ENCODE measurements at places on chromosomes 6 and 20.

DNA sequence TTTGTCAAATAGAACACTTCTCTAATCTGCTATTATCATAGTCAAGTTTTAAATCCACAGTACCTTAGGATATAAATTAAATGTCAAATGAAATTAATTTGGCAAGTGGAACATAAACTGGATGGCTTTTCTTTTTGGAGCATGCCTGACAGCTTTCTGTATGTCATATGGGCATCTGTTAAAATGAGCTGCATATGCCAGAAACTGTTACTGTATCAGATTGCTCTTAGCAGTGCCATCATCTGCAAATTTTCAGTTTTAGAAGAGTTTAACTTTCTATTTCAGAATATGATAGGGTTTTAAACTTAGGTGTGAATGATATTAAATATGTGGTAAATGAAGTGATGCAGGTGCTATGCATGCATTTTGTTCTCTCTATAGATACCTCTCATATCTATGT is 3.4 kb upstream of the EEF1E1 start:
- no peak for DNase-seq

- no peak for DNase-seq
Measured at GRCh38 chr6:111718990-111719389, 113.3 kb upstream of the TRAF3IP2 start.

DNA sequence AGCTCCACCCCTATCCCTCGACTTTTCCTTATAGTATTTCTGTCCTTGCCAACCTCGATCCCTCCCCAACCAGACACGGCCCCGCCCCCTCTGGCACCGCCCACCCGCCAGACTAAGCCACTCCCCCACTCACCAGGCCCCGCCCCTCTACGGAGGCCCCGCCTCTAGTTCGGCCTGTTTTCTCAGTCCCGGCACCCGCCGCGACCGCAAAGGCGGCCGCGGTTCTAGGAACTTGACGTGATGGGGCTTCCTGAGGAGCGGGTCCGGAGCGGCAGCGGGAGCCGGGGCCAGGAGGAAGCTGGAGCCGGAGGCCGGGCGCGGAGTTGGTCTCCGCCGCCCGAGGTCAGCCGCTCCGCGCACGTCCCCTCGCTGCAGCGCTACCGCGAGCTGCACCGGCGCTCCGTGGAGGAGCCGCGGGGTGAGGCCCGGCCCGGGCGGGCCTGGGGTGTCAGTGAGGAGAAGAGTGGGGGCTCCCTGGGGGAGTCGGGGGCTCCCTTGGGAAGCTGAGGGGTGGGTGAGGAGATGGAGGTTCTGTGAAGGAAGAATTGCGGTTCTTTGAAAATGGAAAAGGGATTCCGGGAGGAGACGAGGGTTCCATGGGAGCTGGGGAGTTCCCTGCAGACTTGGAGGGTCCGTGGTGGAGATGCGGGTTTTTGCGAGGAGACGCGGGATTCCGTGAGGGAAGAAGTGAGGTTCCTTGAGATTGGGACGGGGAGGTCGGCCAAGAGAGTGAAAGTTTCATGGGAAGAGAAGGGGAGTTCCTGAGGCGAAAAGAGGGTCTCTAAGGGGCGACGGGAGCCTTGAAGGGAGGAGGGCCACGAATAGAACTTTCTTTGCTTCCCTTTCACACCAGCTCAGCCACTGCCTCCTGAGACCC is at the start of gene ACSS2:
Gene ACSS2 (plus strand): TSS at position 207 of the 877 bp plus-strand sequence. CDS start 34 bp downstream, at position 241.
- DNase-seq = no peak

DNA sequence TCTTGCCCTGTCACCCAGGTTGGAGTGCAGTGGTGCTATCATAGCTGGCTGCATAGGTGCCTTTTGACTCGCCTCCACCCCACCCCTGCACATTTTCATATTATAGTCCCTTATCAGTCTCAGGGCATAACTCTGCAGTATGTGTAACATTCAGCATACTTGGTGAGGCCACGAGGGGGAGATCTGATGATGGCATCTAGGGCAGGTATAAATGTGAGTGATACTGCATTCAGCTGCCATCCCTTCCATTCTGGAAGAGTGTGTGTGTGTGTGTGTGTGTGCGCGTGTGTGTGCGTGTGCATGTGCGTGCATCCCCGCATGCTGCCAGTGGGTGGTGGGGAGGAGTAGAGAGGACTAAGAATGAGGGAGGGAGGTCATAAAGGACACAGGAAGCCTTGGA is 81.4 kb downstream of the JARID2 start:
- no peak for DNase-seq

GRCh38 chr20:9543214-9543613 is 28.8 kb downstream of the LAMP5 start:
- no peak for DNase-seq

GRCh38 chr6:43368259-43369160 is 937 bp downstream of the ZNF318 start:
- no peak for DNase-seq

DNA sequence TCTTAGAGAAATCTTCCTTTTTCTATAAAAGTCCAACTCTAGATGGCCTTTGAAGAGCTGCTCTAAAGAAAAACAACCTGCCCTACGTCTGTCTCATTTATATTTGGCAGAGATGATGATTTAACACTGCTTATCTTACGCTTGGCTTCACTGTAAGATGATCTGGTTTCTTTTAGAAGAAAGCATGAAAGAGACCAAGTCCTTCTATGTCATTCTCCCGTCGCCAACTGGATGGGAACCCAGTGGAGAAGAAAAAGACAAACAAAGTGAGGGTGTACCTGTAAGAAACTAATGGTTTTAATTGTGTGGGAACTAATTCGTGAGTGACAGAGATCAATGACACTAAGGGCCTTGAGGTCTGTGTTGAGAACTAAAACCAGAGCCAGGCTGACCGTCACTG is 92.8 kb downstream of the MBOAT1 start:
- DNase-seq = no peak

DNA sequence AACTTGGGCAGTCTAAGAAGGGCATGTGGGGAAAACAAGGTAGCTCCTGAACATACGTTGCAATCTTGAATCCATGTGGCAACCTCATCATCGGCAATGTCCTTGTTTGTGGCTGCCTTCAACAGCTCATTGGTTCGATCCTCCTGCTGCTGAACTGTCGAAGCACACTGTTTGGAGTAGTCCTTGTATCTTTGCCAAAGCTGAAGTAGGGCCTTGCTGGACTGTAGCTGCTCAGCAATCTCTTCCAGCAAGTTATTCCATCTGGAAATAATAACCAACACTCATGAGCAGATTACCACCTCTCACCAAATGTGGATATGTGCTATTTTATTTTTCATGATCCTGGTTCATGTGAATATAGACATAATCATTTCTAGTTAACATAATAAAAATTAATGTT is 413.3 kb downstream of the ESR1 start:
- no peak for DNase-seq

GRCh38 chr6:106194949-106195921 is 109.1 kb downstream of the PRDM1 start:
- no peak for DNase-seq

- no peak for DNase-seq
Measured at GRCh38 chr6:102494808-102495207, 1101.3 kb downstream of the GRIK2 start.

- no peak for DNase-seq
Measured at GRCh38 chr6:166936079-166936787, 20.1 kb downstream of the RNASET2 start.

- DNase-seq = no peak
Measured at GRCh38 chr6:159184559-159184958, 15.4 kb downstream of the FNDC1 start.

GRCh38 chr6:7727946-7728854 is 2.3 kb downstream of the BMP6 start:
- no peak for DNase-seq

GRCh38 chr6:3328796-3329195 is 70.0 kb downstream of the PSMG4 start:
- no peak for DNase-seq

- no peak for DNase-seq
Measured at GRCh38 chr20:16147216-16147615, 426.0 kb downstream of the KIF16B start.

DNA sequence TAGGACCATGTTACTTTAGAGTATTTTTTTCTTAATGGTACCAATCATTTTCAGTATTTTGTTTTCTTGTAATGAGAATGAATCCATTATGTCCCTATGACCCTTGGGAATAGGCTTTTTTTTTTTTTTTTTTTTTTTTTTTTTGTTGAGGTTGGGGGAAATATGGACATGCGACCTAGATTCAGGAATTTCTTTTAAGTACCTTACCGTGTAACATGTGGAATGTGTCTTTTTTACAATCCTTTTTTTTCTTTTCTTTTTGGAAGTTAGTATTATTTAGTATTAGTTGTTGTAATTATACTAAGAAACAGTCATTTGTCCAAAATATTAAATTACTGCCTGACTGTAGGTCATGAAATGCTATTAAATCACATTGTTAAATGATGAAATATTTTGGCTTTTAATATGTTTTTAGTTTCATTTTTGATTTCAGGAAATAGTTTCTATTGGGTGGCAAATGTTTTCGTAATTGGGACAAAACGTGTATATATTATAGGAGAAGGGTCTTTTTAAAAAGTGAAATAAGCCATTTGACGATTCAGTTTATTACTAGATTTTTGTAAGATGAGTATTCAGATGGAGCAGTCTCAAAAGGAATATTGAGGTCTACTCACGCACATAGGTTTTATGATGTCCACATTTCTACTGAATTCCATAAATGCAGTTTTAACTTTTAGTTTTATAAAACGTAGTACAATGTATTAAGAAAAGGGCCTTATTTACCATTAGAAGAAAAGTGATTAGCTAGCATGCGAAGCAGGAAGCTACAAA is 4.9 kb downstream of the ARID1B start:
- DNase-seq = no peak

DNA sequence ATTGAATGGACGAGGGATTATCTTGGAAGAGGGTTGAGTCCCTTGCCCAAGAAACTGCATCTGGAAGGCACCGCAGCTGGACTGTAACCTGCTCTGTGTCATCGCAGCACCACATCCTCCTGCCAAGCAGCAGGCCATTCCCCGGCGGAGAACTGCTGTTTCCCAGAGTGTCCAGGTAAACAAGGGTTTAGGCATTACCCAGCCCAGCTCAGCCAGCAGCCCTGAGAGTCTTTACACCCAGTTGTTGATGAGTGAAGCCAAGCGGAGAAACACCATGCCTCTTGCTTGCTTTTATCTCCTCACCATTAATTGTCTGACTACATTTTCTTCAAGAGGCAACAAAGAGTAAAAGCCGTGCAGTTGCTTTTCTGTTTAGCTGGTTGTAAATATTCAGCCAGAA is 104.1 kb downstream of the CDH4 start:
- no peak for DNase-seq

DNA sequence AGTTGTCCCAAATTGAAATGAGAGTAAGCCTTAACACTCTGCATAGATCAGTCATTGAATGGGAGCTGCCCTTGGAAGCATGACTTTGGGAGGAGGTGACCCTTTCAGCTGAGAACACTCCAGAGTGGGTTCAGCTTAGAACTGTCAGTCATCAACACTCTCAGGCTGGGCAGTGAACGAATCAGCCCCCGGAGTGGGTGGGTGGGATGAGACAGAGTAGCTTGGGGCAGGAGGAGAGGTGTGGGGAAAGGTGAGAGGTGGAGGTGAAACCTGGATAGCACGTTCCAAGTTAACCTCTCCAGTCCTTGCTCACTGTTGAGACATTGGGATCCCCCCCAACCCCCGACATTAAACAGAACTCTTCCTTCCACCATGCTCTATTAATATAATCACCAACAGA is 55.3 kb upstream of the TPD52L1 start:
- DNase-seq = no peak

- DNase-seq = no peak
Measured at GRCh38 chr6:82183642-82184282, 63.8 kb downstream of the IBTK start.

- DNase-seq = no peak
Measured at GRCh38 chr6:111899531-111899930, 26.3 kb upstream of the FYN start.

DNA sequence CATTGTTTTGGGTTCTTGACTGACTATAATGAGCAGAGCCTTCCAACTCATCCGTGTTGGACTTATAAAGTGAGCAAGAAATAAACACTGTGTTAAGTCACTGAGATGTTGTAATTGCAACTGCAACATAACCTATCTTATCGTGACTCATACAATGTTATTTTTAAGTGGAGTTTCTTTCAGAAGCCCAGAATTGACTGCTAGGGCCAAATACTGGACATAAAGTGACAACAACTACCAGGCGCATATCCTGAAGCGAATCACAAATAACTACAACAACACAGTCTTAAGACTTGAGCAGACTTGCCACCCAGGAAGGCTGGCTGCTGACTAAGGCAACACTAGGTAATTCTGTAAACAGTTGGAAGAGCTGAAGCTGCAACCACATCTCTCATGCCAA is 326.6 kb downstream of the COL12A1 start:
- peak; percentile 43 for DNase-seq

- no peak for DNase-seq
Measured at GRCh38 chr20:49691818-49692568, 21.7 kb downstream of the B4GALT5 start.

- no peak for DNase-seq
Measured at GRCh38 chr6:161401587-161402309, 127.9 kb upstream of the AGPAT4 start.

DNA sequence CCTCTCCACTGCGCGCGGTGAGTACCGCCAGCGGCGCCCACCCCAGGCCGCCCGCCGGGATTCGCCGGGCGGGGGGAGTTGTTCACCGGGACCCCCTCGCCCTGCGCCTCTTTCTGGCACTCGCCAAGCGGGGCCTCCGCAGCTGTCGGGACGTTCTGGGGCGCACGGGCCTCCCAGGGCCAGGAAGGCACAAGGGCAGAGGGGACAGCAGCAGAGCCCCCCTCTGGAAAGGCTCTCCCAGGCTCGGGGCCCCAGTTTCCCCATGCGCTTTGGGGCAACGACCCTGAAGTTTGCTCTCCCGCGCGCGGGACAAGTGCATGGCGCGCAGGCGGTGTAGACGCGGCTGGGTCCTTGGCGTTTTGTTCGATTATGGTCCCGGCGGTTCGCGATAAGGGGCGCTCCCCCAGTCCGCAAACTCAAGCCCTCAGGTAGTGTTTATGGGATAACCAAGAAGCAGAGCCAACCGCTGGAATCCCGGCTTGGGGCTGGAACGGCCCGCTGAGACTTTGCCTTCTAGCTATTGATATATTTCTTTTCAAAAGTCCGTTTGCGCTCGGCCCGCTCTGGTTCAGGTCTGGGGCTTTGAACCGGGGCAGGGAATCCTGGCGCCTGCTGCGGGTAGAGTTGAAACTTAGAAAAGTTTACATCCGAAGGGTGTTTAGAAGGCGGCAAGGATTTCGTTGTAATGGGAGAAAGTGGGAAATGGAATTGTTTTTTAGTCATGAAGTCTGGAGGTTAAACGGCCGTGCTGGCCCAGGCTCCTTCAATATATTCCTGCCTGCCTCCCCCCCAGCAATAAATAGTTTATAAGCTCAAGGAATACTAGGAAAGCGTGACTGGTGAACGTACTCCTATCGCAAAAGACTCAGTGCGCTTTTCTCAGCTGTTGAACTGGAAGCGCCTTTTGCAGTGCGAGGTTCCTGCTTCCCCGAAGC is 595 bp downstream of the EYA2 start:
- DNase-seq = no peak

Data from smooth muscle cell of the brain vasculature (primary cell).